Mesenteric fat pad (tissue), 1 donor: ENCODE measurements at places on chromosomes 13 and 19. TPM values are rescaled to one million over a fixed set of nuclear protein-coding genes. Genes with fewer than 3 reads are reported as not detected.

- DNase-seq = no peak
Observed at GRCh38 chr13:71374471-71375049, 492.4 kb downstream of the DACH1 start.

GRCh38 chr13:84973661-84974060, 825.6 kb downstream of the SLITRK6 start:
- DNase-seq = no peak

GRCh38 chr19:14472202-14472938, 2.8 kb downstream of the PTGER1 start:
- no peak for DNase-seq

- DNase-seq = peak; percentile 16
Observed at GRCh38 chr13:27036236-27036981, 135.2 kb downstream of the USP12 start.

The HSPB6 gene
- total RNA-seq = 506 TPM

DNA sequence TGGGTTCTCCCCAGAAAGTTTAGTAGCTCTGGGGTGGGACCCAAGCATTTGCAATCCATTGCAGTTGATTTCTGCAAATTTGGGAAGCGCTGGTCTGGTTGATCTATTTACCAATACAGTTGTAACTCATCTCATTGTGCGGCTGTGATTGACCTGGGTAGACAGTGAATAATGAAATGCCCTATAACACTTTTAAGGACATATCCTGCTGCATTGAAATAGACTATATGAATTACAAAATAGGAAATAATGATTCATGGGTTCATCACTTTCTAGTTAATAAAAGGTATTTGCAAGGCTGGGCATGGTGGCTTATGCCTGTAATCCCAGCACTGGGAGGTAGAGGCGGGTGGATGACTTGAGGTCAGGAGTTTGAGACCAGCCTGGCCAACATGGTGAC, 59.0 kb upstream of the FARP1 start:
- DNase-seq = no peak

The GSX1 gene
- not detected for total RNA-seq

DNA sequence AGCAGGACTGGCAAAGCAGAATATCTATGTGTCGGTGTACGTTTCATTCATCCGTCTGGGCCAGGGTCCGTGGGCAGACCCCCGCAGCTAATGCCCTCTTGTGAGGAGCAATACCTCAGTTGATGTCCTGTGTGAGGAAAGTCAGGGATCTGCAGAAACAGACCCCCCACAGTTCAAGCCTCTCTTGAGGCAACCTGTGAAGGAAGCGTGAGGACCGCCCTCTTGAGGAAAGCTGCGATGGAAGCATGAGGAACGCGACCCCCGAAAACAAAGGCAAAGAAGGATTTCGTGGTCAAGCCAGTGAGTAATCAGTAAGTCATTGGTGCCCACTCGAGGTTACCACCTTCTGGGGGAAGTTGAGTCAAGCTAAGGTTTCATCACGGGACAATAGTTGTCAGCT, 20.9 kb upstream of the ZNF83 start:
- no peak for DNase-seq

The PTGER1 gene
- 0.55 TPM for total RNA-seq

The FDX2 gene
- 18.2 TPM for total RNA-seq

DNA sequence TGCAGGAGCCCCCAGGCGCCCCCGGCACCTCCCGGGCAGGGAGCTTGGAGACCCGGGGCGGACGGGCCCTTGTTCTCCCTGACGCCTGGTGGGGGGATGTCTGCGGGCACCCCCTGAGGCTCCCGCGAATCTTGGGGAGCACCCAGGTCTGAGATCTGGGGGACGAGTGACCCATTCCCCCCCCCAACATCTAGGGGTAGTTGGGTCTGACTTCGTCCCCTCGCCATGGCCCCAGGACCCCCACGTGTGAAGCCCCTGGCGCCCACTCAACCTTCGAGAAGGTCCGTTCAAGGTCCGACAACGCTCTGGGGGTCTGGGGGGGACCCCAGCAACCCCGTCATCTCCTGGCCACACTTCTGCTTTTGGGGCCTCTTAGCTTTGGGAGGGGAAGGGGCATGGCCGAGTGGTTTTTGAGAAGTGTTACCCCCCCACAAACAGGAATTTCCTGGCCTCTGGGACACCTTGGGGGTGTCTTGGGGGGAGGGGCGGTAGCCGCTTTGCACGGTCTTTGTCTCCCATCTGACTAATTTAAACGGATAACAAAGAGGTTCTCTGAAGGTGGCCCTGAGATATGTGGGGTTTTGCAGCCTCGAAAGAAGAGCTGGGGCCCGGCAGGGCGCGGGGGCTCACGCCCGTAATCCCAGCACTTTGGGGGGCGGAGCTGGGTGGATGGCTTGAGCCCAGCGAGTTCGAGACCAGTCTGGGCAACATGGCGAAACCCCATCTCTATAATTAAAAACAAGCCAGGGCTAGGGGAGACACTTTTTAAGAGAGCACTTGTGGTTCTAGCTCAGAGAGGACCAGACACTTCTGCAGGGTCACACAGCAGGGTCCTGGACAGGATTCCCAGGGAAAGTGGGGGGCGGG, 608 bp downstream of the CNN2 start:
- no peak for DNase-seq

- DNase-seq = no peak
Observed at GRCh38 chr19:46081928-46082727, 41.3 kb upstream of the IGFL4 start.

DNA sequence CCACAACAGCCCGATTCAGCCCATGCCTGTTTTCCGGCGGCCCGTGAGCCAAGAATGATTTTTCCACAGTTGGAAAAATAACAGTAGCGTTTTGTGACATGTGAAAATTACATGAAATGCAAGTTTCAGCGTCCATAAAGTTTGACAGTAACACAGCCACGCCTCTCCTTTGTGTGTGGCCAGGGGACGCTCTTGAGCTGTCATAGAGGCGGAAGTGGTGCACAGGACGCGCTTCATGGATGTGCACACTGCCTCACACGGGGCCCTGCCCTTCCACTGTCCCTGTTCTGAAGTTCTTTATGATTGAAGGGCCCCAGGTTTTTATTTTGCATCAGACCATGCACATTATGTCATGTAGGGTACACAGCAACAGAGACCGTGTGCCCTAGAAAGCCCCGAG, 12.4 kb upstream of the ELAVL1 start:
- DNase-seq = no peak

The GRIK5 gene
- 0.80 TPM for total RNA-seq

The KLK5 gene
- not detected for total RNA-seq

The DIAPH3 gene
- total RNA-seq = 0.26 TPM

DNA sequence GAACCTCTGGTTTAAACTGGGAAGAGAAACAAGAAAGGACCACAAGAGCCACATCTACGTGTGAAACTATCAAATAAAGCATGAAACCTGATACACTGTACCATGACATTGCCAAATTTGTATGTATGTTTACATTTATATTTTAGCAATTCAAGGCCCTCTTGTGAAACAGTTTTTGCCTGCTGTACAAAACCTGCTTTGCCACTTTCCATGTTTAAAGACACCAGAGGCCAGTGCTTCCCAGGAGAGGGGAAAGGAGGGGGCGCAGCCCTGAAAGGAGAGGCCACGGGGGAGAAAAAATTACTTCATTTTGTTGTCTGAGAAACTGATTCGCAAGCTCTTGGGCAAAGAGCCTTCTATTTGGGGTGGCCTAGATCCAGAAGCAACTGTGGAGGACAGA, 124.8 kb downstream of the DCLK1 start:
- no peak for DNase-seq

The ZNF135 gene
- total RNA-seq = 3.5 TPM

DNA sequence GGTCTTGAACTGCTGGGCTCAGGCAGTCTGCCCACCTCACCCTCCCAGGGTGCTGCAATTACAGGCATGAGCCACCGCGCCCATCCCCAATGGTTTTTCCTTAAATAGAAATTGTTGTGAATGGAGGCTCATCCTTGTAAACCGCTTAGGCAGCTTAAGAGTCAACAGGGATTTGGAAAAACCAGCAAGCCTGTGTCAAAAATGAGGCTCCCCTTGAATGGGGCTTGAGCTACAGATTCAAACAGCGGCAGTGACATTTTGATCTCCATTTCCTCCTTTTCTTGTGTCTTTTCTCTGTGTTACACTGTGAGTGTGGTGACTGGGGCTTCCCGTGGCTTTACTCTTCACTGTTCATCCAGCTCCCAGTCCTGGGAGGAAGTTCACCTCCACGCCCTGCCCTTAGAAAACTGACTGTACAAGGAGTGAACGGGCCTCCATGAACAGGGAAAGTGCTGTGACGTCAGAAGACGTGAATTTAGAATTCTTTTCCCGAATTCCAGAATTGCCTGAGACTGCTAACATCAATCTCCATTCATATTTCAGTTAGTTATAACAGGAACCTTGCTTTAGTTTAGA, 15.3 kb upstream of the RAB8A start:
- no peak for DNase-seq

DNA sequence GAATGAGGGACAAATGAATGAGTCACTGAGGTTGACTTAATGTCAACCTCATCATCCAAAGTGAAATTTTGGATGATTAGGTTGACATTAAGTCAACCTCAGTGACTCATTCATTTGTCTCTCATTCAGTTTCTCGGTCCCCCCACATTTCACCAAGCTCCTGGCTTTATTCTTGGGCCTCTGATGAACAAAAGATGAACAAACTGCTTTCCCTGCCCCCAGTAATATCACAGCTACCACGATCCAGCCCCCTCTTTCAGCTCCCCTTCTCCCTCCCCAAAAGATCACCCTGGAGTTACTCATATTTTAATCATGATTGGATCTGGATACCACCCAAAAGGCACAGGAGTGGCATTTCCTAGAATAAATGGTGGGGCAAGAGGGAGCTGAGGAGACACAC, 10.8 kb downstream of the CEACAM18 start:
- DNase-seq = no peak

DNA sequence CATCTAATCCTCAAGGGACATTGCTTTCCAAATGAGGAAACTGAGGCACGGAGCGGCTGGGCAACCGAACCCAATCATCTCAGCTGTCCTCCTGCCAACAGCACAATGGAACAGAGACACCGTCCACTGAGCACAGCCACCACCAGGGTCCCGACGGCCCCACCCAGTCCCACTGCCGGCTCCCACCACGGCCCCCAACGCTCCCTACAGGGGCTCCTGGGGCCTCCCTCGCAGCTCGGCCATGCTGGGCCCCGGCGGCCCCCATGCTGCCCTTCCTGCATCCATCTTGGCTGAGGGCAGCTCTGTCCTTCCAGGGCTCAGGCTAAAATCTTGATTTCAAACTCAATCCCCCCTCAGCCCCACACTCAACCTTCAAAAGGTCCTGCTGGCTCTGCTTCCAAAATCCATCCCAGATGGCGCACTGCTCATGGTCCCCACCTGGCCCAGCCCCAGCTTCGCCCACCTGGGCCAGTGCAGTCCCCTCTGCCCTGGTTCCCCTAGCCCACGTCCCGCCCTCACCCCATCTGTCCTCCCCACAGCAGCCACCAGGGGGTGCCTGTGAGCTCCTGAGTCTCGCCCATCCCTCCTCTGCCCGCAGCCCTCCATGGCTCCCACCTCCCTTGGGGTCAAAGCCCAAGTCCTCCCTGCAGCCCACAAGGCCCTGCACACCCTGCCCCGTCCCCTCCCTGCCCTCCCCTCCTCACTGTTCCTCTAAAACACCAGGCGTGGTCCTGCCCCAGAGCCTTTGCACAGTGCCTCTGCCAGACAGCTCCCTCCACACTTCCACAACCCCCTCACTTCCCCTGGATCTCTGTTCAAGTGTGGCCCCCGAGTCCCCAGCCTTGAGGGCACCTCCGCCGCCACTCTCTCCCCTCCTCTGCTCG, 7.9 kb downstream of the PIP5K1C start:
- DNase-seq = no peak

DNA sequence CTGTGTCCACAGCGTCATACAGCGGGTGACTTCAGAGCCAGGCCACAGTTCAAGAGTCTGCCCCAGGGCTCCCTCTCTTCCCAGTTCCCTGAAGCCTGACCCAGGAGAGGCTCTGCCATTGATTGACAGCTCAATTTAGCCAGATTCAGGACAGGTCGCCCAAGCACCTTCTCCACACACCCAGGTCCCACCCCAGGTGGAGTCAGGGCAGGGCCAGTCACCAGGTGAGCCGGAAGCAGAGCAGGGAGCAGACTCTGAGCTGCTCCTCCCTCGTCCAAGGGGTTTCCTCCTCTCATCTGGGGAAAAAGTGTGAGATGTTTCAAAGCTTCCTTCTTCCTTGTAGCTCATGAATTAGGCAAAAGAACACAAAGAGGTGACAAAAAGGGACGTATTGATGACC, 5.6 kb downstream of the CEACAM7 start:
- DNase-seq = no peak

The TPM4 gene
- 385 TPM for total RNA-seq
